EH (cell line): ENCODE measurements at places on chromosomes 4 and X.
A peak's percentile ranks its signal among the peaks of the same experiment; 100 is the strongest.

DNA sequence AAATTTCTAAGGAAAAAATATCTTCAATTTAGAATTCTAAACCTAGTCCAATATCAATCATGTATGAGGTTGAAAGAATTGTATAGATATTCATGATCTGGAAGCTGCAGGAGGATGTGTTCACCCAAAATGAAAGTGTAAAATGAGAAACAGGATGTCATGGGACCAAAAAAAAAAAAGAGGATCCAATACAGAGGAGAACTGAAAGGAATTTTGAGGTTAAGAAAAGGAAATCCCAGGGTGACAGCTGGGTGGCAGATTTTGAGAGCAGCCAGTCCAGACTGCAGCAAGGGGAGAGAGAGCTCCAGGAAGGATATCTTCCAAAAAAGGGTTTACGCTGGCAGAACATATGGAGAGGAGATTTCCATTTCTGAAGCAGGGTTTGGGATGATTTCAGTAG, 38.9 kb downstream of the TLR10 start:
- DNase-seq, result peak; percentile 46

DNA sequence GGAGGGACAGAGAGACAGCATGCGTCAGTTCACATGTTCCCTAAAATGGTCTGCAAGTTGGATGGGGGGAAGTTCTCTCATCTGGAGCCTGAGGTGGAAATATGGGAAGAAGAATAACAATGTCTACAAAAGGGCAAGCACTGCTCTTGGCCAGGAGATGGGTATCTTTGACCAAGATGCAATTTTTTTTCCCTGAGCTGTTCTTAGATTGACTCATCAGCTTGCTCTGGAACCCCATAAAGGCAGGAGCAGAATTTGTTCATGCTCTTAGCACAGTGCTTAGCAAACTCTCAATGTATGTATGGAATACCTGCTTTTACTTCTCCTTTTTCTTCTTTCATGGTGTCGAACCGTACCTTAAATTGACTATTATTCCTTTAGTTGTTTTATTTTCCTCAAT, 90.5 kb upstream of the ZNF827 start:
- DNase-seq, result peak; percentile 72

- DNase-seq, result peak; percentile 59
Measured at GRCh38 chrX:76148041-76148665, 24.7 kb upstream of the PBDC1 start.

GRCh38 chr4:59063015-59063720, 1953.0 kb upstream of the IGFBP7 start:
- no peak for DNase-seq

GRCh38 chrX:77431227-77431626, 16.0 kb upstream of the FGF16 start:
- peak; percentile 88 for DNase-seq

GRCh38 chr4:142817442-142817841, 28.7 kb downstream of the INPP4B start:
- DNase-seq, result peak; percentile 97

DNA sequence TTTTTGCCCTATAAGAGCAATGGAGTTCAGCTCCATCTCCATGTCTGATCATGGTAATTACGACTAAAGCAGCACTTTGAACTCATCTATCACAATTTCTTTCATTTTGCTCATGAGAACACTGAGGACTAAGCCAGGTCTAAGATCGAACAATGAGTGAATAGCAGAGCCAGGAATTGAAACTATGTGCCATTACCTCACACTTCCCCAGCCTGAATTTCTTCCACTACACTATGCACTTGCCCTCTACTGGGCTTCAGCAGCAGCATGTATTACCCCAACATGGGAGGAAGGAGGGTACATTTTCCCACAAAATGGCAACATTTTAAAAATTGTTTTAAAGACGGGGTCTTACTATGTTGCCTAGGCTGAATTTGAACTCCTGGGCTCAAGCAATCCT, 274.7 kb upstream of the FGF13 start:
- DNase-seq, result no peak
